ENCODE measurements at places on chromosomes 6 and 20.

DNA sequence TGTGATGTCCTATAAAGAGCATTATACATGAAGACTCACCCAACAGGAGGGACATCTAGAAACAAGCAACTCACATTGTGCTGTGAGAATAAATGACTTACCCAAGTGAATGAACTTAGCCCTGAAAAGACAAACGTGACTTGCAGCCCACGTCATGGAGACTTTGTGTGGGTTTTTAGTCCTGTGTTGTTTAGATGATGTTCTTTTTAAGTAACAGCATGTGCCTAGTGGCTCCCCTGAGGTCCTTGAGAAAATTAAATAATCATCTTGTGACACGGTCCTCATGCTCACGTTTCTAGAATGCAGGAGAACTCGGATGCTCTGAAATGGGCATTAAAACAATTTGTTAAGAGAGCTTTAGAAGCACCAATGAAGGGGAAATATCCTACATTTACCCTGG, 165.1 kb downstream of the SASH1 start:
- no peak for DNase-seq

GRCh38 chr6:85917522-85917921, 274.8 kb upstream of the SYNCRIP start:
- no peak for DNase-seq

DNA sequence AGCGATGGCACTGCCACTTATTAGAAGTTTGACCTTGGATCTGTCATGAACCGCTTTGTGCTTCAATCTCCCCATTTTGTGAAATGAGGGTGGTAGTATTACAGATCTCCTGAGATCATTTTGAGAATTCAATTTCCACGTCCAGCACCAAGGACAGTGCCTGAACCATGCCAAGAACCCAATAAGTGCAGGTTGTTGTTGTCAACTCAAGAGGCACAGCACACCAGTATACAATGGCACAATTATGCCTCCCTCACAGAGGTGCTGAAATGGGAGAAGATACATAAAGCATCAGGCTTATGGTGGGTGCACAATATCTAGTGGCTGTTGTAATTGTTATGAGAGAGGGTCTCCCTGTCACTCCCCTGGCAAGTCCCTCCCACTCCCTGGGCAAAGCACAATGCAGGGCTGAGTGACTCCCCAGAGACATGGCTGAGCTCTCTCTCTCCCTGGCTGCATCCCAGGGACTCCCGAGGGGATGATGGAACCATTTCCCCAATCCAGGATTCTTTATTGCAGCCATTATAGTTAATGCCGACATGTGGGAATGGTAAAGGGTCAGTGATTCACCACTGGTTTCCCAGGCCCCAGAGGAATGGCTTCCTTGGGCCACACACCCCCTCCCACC, 78.7 kb downstream of the CDH22 start:
- no peak for DNase-seq

DNA sequence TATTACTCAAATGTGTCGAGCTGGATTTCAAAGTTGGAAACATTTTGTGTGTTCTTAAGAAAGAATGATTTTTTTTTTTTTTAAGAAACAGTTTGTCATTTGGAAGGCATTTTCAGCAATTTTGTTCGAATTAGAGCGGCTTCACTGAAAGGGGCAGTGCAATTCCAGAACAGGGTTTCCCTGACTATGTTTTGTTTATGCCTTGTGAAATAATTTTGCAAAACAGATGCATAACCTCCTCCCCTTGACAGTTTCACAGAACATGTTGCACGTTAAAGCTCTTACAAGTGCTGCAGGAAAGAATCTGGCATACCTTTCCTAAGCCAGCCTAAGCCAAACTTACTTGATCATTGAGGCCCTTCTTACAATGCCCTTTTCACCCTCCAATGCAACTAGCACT, 216.0 kb upstream of the SSTR4 start:
- no peak for DNase-seq

DNA sequence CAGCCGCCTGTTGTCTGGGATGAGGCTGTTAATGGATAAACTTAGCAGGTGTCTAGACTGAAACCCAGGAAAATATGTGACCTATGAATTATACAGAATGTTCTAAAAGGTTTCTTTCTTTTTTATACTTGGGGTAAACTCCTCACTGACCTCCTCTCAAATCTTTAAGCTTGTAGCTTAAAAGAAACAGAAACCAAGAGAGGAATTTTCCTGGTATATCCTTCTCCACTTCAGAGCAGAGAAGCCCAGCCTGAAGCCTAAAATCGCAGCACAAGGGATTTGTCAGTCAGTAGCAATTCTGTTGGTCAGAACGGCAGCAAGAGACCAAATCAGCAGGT, 99.4 kb upstream of the RIPOR2 start:
- DNase-seq = no peak

DNA sequence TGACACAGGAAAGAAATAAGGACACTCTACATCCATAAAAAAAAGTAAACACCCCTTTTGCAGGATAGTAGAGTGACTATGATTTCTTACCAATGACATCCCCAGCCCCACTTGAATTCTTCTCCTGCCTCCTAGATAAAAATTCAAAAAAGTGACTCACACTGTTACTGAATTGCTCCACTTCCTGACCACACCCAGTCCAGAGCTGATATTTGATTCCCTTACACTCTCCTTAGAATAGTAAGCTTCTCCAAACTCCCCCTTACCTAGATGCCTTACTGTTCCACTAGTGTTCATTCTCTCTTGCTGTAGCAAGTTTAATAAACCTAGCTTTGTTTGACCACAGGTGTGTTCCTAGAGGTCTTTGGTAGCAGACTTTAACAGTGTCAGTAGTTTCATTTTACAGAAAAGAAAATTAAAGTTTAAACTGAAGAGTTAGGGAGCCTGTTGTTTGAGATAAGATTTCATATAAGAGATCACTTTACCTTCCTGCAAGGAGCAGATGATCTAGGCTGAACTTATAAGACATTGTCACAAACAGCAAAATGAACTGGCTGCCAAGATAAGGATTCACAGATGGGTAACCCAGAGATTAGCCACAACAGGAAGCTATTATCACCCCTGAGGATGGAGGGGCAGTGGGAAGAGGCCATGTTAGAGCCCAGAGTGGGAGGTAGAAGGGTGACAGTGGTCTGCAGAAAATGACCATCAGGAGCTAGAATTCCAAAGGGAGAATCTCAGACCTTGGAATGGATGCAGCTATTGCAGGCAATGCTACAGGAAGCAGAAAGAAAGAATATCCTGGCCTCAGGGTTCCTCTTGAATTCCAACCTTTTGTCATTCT, 28.4 kb upstream of the BTN3A2 start:
- no peak for DNase-seq

DNA sequence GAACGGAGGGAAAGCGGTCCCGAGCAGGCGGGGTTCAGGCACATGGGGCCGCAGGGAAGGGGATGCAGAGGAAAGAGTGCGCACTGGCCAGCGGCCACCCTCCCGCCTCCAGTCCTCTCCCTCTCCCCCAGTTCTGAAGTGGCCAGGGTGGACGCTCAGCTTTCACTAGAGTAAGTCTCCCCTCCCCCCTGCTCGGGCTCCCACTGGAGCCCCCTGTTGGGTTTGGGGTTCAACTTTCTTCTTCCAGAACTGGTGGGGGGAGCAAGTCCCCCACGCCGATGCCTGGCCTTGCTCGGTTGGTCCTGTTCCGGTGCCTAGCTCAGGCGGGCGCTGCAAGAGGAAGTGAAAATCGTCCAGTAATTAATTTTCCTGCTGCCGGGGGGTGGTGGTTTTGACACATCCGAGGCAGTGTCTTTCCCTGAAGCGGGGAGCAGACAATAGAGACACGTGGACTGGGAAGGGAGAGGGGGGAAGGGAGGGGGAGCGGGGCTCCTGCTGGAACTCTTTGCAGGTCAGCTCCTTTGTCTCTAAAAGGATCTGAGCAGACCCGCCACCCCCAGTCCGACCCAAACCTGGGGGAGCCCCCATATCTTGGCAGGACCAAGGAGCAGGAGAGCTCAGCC, 824 bp upstream of the SCRT2 start:
- no peak for DNase-seq

DNA sequence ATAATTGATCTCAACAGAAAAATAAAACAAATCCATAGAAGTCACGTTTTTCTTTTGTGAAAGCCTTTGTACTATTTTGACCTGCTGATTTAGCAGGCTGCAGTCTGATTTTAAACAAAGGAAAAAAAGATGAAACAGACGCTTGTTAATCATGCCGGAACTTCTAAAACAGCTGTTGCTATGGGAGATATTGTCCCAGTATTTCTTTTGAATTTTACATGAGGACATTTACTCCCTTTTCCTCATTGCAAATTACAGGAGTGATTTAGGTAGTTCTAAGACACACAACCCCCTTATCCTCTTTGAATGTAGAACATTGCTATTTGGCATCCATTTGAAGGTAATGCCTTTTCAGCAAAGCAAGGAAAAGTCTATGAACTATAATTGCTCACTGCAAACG, 416.1 kb downstream of the BCKDHB start:
- DNase-seq = no peak

DNA sequence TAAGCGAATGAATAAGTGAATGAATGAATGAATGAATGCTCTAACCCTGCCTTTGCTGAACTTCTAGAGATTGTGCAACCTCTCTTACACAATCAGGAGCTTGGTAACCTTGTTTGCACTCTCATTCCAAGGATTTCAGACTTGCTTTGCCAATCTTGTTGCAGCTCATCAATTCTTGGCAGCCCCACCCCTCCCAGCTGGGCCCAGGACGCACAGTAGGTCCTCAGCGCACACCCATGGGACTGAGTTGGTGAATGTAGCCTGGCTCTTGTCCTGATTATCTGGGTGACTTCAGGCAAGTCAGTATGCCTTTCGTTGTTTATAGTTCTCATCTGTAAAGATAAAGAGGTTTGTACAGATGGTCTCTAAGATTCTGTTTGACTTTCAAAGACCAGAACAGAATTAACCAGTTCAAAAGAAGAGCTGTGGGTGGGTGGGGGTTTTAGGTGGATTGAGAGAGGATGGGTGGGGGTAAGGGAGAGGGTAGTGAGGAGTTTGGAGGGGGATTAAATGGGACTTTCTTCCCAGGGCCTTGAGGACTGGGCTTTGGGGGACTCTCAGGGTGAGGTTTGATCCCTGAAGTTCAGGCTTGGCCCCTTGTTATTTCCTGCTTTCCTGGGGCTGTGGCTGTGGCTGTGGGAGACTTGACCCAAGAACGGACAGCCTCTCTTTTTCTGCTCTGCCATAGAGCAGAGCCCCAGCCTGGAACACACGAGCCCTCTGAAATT, 33.2 kb downstream of the VEGFA start:
- DNase-seq = no peak

- DNase-seq = no peak
Observed at GRCh38 chr6:20071998-20072397, 140.3 kb downstream of the MBOAT1 start.

GRCh38 chr6:12115492-12115891, 103.4 kb downstream of the HIVEP1 start:
- no peak for DNase-seq

DNA sequence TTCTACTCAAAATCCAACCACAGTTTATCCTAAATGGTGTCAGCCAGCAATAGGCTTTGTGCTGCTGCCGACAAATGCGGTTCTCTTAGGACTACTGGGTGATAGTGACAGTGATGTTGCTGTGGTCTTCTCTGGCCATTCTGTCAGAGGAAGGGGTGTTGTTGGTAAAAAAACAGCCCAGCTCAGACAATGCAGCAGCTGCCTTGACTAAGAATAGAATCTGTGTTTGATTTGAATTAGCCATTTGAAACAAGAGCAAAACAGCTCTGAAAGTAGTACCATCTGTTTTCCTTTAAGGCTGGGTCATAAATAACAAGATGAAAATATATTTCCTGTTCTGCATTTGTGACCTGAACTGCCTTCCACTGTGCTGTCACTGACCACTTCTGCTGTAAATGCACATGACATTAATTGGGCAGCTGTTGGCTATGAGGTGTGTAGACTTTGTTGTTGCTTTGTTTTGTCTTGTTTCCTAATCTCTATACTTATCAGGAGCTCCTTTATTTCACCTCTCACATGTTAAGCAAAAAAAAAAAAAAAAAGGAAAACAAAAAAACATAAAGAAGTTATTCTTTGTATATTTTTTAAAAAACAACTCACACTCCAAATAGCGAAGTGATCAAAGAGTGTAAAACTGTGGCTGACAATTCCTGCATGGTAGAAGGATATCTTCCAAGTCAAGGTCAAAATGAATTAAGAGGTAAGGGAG, 497.8 kb upstream of the ARID1B start:
- DNase-seq = no peak

DNA sequence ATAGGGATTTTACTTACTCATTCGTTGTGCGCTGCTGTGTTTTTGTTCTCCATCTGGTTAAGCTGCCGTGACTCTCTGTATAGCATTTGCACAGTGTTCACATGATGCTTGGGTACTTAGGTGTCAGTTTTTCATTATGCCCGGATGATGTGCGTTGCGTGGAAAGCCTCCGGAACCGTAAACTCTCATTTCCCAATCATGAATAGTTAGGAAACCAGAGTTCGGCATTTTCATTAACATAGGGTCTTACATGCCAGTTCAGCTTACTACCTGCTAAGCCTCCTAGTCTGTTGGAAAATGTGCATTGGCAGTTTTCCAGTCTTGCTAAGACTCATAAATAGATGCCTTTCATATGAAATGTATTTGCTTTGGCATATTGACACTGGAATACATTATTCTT, 483.4 kb upstream of the FLRT3 start:
- DNase-seq = no peak

- no peak for DNase-seq
Observed at GRCh38 chr6:166006900-166007301, 160.8 kb downstream of the TBXT start.

DNA sequence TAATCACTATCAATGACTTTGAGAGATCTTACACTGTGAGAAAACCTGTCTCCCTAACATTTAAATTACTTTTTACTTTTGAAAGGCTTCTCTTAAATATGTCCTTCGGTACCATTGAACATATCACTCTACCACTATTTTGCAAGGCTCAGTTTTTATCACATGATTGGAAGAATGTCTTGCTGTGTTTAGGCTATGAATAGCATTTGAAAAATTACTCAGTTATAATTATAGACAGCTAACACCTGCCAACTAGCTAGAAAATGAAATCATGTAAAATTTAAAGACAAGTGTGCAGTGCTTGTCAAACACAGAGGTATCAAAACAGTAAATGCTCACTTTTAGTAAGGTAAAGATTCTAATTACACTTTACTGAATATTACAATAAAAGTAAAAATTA, 11.0 kb downstream of the SESN1 start:
- no peak for DNase-seq

DNA sequence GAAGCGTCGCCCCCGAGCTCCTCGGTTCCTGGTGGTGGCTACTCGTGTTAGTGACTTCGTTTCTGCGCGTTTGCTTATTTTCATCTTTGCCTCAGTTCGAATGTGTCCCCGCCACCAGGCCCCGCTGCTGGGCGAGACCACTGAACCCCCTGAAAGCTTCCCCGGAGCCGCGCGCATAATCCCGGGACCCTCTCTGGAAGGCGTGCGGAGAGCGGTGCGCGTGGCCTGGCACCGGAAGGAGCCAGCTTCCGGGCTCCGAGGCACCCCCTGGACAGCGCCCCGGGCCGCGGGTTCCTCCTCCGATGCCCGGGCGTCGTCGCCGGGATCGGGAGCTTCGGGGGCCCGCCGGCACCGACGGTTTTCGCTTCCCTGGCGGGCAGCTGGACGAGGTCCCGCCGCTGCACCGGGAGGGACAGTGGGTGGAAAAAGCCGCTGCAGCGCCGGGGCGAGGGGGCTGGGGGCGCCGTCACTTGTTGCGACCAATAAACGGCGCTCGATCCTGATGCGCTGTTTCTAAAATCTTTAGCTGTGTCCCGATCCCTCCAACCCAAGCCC, 643 bp upstream of the SLC35D3 start:
- no peak for DNase-seq

GRCh38 chr20:31806564-31807355, 12.4 kb upstream of the MYLK2 start:
- DNase-seq = no peak
